ENCODE measurements at places on chromosomes 12 and 14.

DNA sequence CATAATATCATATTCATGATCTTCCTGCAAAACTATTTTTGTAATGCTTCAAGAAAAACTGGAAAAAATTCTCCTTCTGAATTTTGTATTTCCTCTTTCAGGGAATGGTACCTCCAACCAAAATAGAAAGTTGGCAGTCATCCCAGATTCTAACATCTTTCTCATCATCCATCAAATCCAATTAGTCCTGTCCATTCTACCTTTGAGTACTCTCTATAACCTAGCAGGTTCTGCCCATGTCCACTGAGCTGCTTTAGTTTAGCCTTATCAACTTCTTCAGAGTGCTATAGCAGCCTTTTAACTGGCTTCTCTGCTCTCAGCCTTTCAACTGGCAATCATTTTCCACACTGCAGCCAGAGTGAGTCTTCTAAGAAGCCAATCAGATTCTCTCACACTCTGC lies 236.2 kb downstream of the AKAP6 start:
- no peak for DNase-seq

GRCh38 chr14:105026802-105027563 lies 6.1 kb upstream of the CDCA4 start:
- DNase-seq, result no peak

- DNase-seq, result no peak
Observed at GRCh38 chr14:60622917-60623257, 26.4 kb downstream of the SIX1 start.

DNA sequence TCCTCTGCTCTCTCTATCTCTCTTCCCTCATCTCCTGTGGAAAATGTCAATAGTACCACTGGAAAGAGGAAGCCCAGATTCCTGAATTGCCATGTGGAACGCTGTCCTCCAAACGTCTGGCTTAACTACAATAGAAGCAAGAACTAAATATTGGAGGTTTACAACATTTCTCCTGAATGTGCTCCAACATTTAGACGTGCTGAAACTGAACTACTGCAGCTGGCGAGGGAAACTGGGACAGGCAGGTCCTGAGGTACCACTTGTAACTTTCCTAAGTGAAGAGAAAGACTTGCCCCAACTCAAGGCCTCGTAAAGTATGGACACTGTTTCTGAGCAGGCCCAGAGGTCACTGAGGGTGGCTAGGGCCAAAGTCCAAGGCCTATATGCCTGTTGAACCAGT lies 187.7 kb downstream of the NTF3 start:
- no peak for DNase-seq

DNA sequence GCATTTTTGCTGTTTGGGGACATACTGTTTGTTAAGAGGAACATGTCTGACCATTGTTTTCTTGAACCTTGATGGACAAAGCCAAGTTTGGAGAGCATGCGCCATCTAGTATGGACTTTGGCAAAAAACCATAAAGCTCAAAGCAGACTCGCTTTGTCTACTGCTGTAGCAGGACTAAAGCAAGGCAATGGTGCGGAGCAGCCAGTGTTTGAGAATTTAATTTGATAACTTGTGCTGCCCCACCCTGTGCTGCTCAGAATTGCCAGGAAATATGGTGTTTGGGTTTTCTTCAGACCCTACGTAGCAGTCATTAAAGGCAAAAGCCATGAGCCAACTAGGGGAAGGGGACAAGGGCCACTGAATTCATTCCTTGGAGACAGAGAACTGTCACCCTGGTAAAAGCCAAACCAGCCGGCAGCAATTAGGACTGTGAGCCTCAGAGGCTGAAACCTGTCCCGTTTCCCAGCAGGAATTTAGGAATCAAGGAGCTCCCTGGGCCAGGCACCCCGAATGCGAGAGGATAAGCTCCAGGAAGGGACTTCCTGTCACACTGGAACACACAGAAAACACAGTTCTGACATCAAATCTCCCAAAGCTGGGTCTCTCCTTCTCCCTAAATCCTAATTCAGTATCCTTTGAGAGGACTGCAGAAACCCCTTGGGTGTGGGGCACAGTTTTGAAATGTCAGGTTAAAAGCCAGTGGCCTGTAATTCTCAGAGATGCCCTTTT lies 1.1 kb downstream of the AVIL start:
- DNase-seq, result no peak

DNA sequence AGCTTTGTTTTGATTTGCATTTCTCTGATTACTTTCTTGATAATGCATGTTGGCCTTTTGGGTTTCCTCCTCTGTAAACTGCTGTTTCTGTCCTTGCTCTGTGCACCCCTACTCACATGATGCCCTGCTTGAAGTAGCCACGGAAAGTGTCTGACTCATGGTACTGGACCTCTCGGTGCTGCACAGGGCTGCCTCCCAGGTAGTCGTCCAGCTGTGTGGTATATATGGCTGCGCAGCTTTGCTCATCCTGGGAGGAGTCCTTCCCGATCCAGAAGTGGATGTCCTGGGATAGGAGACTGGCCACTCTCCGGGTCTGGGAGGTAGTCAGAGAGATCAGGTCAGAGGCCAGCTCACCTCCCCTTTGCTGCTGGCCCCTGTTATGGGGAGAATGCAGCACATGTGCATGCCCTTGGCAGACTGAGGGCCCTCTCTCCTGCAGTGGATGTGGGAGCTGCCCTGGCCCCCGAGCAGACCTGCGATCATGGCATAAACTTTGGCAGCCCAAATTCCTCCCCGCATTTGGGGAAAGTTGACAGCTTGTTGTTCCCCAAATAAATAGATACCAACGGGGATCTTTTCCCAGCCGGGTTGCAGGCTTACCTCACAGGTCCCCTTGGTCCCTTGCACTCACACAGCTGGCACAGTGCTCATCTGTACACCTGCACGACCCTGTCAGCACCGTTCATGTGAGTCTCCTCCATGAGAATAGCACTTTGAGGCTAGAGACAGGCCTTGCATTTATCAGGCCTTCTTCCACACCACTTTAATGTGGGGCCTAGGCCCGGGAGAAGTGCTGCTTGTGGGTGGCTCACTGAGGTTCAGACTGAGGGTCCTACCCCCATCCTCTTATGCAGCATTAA lies 5.2 kb downstream of the AVIL start:
- no peak for DNase-seq

- DNase-seq, result no peak
Observed at GRCh38 chr12:109477963-109478315, 505 bp downstream of the UBE3B start.

DNA sequence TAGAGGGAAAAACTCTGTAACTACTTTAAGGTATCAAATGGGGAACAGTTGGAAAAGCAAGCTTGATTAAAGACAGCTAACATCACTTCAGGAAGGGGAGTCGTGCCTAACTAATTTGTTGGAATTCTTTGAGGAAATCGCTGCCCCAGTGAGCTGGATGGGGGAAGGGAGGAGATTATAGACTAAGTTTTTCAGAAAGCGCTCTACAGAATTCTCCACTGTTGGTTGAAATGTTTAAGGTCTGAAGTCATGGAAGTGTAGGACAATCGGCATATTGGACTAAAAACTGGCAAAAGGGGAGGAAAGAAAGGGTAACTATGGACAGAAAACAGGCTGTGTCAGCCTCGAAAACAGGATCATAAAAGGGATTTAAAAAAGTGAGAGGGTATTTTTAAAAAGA lies 229.9 kb upstream of the HMGA2 start:
- no peak for DNase-seq

GRCh38 chr14:68476212-68477109 lies 316.4 kb downstream of the ZFP36L1 start:
- DNase-seq, result no peak

DNA sequence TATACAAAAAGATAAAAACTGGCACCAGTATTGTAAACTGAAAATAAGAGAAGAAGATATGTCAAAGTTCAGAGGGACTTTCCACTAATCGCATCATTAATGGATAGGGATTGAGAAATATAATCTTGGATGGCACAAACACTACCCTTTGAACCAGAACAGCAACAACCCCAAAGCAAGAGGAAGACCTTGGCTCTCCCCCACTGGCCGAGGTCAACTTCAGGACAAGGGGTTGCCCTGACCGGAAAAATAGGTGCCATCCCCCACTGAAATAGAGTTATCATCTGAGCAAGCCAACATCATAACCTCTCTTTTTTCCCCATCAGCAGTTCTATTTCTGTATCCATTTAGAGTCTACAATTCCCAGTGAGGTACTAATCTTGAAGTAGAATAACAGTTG lies 72.4 kb upstream of the PCED1B start:
- DNase-seq, result no peak

- no peak for DNase-seq
Observed at GRCh38 chr14:102080183-102081080, 6.4 kb downstream of the HSP90AA1 start.

GRCh38 chr14:55805250-55805649 lies 225.2 kb downstream of the KTN1 start:
- no peak for DNase-seq

DNA sequence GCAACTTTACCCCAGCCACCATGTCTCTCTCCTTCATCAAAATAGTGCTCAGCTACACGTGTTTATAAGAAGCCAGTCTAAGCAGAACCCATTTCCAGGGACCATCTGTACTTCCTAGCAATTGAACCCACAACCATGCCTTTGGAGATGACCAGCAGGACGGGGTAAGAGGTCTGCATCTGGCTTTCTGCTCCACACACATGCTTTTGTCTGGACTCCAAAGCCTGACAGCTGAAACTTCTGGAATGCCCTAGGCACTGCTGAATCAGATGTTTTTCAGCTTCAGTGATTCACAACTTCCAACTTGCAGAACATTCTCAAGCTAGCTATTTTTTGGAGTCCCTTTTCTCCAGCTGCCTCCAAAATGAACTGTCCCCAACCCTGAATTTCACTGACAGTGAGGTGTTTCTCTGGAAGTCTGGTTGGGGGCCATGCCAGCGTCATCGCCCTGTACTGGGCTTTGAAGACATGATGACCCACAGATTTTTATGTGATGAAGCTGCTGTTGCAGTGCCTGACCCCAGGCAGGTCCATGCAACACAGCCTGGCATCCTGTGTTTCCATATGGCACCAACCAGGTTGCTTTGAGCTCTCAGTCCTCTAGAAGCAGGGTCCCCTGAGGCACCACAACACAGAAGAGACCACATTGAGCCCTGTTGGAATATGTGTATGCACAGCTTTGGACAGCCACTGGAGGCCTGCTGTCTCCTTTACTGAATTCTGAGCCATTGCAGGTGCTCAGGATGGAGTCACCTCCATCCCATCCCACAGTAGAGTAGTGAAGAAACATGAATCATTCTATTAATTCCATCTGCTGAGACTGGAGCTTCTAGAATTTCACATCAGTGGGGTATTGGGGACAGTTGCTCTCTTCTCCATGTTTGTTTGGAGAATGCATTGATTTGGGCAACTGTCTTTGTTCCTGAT lies 80.2 kb downstream of the NUAK1 start:
- DNase-seq, result no peak

Data from stimulated activated CD8-positive, alpha-beta memory T cell treated with anti-CD3 and anti-CD28 coated beads, Interleukin-2, amount 100 ng/mL, for 1 hour (primary cell).